ENCODE measurements at places on chromosomes 7 and 10.

- no peak for DNase-seq
Measured at GRCh38 chr10:43674553-43675210, 26.0 kb upstream of the ZNF32 start.

DNA sequence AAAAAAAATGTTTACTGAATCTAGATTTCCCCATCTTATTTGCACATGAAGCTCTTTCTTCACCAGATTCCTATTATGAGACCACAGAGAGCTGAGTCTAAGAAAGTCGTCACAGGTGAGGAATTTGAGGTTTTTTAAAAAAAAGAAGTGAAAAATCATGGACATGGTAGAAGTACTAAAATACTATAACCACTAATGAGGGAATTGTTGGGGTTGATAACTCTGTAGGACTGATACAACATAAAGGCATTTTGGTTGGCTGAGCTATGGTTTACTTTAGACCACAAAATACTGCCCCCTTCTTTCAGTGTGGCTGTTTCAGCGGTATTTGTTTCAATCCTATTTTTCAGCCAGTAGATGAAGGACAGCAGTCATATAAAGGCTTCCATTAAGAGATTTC lies 1111.3 kb downstream of the TYW1 start:
- no peak for DNase-seq

- no peak for DNase-seq
Measured at GRCh38 chr10:131973160-131973951, 8.4 kb downstream of the BNIP3 start.

GRCh38 chr7:157004521-157005455 lies 5.7 kb downstream of the MNX1 start:
- no peak for DNase-seq

DNA sequence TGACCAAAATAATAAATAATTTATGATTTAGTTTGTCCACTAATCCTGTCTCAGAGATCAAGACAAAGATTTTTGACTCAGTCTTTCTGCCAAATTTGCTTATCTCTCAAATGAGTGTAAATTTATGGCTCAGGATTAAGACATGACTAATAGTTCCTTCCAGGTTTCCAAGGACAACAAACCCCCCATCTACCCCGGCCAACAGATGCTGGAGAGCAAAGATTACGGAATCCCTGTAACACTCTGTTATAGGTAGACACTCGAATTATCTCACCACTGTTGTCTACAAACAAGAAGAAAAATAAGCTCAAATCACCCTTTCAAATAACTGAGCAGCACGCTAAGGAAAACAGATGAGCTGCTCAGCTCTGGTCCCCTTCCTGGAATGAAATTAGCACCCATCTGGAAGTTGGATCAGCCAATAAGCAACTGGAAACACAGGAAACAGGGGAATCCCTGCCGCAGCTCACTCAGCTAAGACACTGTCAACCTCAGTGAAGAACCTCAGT lies 56.8 kb upstream of the SVIL start:
- no peak for DNase-seq

DNA sequence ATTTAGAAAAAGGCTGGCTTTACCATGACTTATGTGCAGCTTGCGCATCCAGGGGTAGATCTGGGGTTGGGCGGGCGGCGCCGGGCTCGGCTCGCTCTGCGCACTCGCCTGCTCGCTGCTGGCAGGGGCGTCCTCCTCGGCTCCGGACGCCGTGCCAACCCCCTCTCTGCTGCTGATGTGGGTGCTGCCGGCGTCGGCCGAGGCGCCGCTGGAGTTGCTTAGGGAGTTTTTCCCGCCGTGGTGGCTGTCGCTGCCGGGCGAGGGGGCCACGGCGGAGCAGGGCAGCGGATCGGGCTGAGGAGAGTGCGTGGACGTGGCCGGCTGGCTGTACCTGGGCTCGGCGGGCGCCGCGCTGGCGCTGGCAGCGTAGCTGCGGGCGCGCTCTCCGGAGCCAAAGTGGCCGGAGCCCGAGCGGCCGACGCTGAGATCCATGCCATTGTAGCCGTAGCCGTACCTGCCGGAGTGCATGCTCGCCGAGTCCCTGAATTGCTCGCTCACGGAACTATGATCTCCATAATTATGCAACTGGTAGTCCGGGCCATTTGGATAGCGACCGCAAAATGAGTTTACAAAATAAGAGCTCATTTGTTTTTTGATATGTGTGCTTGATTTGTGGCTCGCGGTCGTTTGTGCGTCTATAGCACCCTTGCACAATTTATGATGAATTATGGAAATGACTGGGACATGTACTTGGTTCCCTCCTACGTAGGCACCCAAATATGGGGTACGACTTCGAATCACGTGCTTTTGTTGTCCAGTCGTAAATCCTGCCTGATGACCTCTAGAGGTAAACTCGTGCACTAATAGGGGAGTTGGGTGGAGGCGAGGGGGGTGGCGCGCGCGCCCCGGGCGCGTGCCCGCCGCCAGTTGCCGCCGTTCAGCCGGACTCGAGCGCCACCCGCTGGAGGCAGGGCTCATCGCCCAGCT lies at the start of gene HOXA5:
TSS of gene HOXA5 (minus strand) at position 659 of the 927 bp plus-strand sequence. CDS start at position 585, 74 bp downstream.
- no peak for DNase-seq

DNA sequence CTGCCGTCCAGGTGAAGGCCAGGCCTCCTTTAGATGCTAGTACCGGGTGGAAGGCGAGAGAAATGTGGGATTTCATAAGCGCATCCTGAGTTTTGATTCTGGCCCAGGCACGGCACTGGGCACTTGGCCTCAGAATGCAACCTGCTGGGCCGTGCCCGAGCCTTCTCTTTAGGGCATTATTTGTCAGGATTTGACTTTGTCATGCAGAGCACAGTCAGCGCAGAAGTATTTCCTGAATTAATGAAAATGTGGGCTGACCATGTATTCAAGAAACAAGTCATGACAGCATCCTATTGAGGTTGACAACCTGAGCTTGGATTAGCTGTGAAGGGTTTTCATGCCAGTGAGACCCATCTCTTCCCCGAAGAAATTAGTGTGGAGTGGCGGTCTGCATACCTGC lies 34.4 kb downstream of the RCC1L start:
- no peak for DNase-seq

DNA sequence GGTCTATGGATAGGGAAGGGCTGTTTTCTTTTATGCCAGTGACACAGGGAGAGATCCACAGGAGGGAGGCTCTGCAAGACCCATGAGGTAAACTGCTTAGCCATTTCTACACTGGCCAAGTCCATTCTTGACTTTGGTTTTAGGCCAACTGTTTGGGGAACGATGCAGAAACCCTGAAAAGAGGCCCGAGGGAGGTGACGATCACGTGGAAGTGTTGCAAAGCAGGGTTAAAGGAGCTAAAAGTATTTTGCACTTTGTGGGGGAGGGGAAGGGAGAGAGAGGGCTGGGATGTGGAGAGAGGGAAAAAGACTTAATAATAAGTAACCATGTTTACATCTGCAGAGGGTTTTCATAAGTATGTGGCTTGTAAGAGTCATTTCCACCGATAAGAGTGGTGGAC lies 239.7 kb downstream of the EMX2 start:
- no peak for DNase-seq

DNA sequence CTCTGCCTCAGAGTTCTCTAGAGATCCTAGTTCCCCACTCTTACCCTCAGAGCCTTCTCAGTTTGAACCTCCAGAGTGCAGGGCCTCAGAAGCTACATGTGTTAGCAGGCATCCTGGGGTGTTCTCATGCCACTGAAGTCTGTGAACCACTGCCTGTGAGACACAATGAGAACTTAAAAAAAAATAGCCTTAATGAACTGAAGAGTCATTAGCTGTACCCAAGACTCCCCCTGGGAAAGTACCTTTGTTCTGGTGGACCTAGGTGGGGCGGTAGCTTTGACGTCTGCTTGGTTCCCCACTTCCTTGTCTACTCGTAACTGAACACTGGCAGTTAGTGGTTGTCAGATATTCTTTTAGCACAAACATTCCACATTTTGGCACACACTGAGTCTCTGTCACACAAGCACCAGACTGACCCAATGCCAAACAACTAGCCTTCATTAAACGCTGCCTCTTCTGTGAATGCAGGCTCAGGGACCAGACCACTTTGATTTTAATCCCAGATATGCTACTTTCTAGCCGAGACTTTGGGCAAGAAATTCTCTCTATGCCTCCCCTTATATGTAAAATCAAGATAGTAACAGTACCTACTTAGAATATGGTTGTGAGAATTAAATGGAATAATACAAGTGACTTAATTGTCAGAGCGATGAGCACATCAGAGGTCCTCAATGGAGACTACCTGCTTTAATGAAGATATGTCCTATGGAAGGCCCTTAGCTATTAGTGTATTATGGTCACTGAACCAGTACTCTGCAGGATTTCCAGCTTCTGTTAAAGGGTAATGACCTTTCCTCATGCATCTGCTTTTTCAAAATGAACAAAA lies 75.3 kb upstream of the CC2D2B start:
- no peak for DNase-seq

- DNase-seq: no peak
Measured at GRCh38 chr10:125135771-125136035, 24.7 kb downstream of the CTBP2 start.

- no peak for DNase-seq
Measured at GRCh38 chr7:75696263-75697037, 42.3 kb downstream of the HIP1 start.

- DNase-seq: no peak
Measured at GRCh38 chr7:152660021-152660420, 15.9 kb downstream of the XRCC2 start.

GRCh38 chr7:90900628-90901356 lies 304.7 kb downstream of the CDK14 start:
- DNase-seq: no peak

DNA sequence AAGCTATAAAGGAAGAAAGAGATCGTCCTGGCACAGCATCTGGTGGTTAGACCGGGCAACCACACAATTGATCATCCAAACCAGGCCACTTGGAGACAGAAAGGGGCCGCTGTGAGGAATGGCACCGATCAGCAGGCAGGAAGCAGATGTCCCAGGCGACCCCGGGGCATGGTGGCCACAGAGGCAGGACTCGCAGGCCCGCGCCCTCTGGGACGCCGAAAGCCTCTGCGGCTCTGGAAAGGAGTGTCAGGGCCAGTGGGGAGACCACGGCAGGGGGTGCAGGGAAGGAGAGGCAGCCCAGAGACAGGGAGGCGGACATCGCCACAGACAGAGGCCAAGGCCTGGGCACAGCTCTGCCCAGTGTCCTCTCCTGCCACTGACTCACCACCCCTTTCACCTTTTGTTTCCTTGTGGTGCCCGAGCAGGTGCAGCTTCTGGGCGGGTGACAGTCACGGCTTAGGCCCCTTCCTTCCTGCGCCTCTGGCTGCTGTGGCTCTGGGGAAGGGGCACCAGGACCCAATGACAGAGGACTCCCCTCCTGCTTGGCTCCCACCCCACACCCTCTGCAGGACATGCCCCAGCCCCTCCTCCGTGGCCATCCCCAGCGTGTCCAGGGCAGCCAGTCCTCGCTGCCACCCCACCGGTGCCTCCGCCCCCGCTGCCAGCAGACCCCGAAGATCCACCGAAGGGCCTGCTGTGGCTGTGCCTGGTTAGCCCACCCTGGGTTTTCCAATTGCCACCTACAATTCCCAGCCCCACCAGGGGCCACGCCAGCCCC lies 10.9 kb downstream of the STK32C start:
- DNase-seq: no peak

DNA sequence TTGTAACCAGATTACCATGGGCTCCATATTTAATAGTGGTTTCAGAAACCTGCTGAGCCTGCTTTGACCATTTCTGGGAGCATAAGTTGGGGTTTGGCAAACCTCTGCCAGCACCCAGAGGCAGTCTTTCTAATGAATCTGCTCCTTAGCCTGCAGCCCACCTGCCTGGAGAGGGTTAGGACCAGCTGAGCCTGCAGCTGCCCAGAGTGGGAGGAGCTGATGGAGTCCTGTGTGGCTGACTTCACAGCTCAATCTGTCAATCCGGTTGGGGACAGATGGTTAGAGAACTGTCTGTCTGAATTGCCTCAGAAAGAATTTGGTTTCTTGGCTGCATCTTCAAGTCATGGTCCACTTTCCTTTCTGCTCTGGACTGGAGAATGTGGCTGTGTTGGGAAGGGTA lies 444.6 kb downstream of the NRG3 start:
- no peak for DNase-seq

- DNase-seq: no peak
Measured at GRCh38 chr10:129023082-129023481, 444.0 kb upstream of the MGMT start.

DNA sequence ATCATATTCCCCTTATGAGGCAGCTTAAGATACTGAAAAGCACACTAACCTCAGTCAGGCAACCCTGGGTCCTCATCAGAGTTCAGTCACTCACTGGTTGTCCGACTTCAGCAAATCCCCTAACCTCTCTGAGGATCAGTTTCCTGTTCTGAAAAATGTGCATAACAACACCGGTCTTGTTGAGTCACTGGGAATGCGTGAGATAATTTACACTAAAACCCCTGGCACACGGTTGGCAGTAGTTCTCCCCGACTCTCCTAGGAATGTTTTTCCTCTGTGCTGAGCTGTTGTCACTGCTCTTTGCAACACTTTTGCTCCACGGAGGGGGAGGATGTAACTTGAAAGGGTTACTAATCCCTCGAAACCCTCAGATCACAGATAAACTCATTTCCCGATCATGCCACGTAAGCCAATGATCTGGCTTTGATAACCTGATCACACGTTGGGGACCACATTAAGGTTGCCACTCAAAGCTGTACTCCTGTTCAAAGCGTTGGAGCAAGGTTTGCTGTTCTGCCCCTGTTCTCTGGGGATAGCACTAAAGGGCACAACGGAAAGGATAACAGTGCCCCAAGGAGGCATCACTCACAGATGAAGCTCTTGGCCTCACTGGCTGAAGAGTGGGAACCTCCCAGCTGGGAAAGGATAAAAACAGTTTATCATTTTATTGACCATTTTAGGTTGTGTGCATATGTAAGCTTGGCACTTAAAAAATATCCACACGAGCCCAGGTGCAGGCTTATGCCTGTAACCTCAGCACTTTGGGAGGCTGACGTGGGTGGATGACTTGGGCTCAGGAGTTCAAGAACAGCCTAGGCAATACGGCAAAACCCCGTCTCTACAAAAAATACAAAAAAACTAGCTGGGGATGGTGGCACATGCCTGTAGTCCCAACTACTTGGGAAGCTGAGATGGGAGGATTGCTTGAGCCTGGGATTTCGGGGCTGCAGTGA lies 5.0 kb upstream of the RBM17 start:
- DNase-seq: peak; percentile 92

DNA sequence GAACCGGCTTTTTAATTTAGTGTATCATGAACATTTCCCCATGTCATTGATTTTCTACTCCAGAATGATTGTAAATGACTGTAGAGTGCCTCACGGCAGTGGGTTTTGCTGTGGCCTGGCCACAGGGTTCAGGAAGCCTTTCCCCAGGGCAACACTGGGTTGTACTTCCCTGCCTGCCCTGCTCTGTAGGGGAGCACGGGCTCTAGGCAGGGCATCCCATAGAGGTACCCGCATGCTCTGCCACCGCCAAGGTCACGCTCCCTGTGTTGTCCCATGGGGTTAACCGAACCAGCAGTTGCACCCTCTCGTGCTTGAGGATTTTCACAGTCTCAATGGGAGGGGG lies 63.8 kb downstream of the BPGM start:
- no peak for DNase-seq

GRCh38 chr7:73718438-73718881 lies 1.0 kb downstream of the STX1A start:
- DNase-seq: no peak
